ENCODE measurements at places on chromosomes 13 and 19.

DNA sequence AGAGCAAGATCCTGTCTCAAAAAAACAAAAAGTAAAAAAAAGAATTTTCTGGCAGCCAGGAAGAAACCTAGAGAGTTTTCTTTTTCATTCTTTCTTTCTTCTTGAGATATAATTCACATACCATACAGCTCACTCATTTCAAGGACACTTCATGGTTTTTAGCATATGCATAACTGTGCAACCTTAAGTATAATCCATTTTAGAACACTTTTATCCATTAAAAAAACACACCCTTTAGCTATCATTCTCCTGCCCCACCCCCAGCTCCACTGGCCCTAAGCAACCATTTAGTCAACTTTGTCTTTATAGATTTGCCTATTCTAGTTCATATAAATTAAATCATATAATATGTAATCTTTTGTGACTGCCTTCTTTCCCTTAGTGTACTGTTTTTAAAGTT is 8.1 kb upstream of the IPO5 start:
- no peak for DNase-seq

GRCh38 chr13:90591260-90591926 is 756.1 kb upstream of the MIR17HG start:
- DNase-seq = no peak

DNA sequence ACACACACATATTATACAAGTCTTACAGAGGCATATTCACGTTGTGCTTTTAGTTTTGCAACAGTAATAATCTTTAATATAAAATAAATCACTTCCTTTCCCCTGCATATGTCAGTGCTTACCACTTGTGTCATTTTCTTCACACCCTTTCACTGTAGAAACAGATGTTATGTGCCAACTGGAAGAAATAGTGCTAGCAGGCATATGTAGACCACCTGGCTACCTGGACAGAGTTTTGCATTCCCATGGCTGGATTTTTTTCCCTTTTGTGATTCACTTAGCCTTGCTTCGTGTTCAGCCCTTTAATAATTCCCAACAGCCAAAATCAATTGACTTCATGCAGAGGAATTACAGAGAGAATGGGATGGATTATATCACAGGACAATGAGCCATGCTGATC is 399.1 kb upstream of the SPRY2 start:
- DNase-seq = no peak

- no peak for DNase-seq
Observed at GRCh38 chr19:11208561-11209471, 11.5 kb upstream of the KANK2 start.

GRCh38 chr13:39499604-39500003 is 103.4 kb downstream of the LHFPL6 start:
- no peak for DNase-seq

- DNase-seq = no peak
Observed at GRCh38 chr19:33427801-33428626, 54.5 kb downstream of the CEBPG start.
